ENCODE measurements at places on chromosomes 7 and 10. TPM values are rescaled to one million over a fixed set of nuclear protein-coding genes. Genes with fewer than 3 reads are reported as not detected.

- DNase-seq, result peak; percentile 86
- peak overlapping the region; percentile 48 for H3K27ac ChIP-seq
- H3K4me3 ChIP-seq, result no peak overlapping the region
- H3K27me3 ChIP-seq, result no peaks in the 10 kb centered on the region
Measured at GRCh38 chr7:28301148-28301641, 111.1 kb upstream of the CREB5 start.

Gene PHYHIPL
- total RNA-seq, result 0.31 TPM

DNA sequence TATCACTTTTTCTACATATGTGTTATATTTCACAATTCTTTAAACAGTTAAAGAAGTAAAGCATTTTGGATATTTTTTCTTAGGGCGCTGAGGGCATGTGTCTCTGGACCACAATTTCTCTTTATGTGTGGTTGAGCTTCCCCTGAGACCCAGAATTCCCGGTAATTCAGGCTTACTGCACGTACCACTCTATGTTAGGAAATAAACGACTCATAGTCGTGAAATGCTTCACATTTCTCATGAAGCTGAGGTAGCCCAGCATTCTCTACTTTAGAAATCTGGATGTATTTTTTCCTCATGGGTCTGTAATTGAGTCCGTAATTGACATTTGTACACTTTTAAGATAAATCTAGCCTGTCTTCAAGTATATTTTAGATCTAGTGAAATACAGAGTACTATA is 170.6 kb downstream of the FZD1 start:
- H3K27me3 ChIP-seq, result no peaks in the 10 kb centered on the region
- no peak overlapping the region for H3K27ac ChIP-seq
- H3K36me3 ChIP-seq, result no peaks in the 10 kb centered on the region
- no peak overlapping the region for H3K4me3 ChIP-seq

GRCh38 chr7:87038993-87039690 is 20.3 kb downstream of the ELAPOR2 start:
- H3K27me3 ChIP-seq, result no peaks in the 10 kb centered on the region
- H3K4me1 ChIP-seq, result no peaks in the 10 kb centered on the region
- DNase-seq, result no peak
- peak overlapping the region; percentile 19 for H3K4me3 ChIP-seq
- no peak overlapping the region for H3K27ac ChIP-seq

Gene CCL24
- 0.13 TPM for total RNA-seq

GRCh38 chr10:129716211-129716681 is 247.8 kb downstream of the EBF3 start:
- peaks cover 11% of the 10 kb centered on the region for H3K4me1 ChIP-seq
- DNase-seq, result no peak
- no peaks in the 10 kb centered on the region for H3K27me3 ChIP-seq
- no peak overlapping the region for H3K27ac ChIP-seq
- H3K4me3 ChIP-seq, result no peak overlapping the region

- H3K27me3 ChIP-seq, result peaks cover 2% of the 10 kb centered on the region
- no peak overlapping the region for H3K4me3 ChIP-seq
- DNase-seq, result no peak
- no peaks in the 10 kb centered on the region for H3K36me3 ChIP-seq
Measured at GRCh38 chr10:7421526-7421925, 10.7 kb upstream of the SFMBT2 start.

DNA sequence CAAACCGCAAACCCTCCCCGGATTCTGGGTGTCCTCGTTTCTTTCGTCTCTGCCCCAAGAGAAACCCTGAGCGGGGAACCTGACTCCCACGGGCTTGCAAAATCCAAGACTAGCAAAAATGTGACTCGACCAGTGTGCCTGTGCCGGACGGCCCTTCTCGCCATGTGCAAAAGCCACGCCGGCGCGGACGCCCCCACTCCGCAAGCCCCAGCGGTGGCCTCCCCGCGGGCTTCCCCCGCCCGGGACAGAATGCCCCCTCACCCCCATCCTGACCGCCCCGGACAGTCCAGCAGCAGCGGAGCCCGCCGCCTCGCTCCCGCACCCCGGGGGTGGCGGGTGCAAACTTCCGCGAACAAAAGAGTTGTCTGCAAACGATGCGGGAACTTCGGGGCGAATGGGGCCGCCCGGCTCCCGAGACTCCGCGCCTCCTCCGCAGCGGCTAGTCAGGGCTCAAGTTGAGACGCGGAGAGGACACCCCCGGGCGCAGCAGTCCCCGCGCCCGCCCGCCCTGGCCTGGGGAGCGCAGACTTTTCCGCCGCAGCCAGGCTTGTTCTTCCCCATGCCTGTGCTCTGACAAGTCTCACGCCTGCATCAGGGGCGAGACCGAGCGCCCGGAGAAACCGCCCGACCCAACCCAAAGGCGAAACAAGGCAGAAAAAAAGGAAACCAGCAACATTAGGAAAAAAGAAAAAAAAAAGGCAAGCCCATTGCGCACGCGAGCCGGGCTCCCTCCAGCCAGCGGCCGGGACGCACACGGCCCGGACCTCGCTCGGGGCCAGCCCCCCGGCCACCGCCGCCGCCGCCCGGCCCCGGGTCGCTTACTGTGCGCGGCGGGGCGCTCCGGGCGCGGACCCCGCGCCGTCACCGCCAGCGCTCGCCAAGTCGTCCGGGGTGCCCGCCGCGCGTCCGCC is 732 bp downstream of the FAM53B start:
- H3K36me3 ChIP-seq, result peaks cover 2% of the 10 kb centered on the region
- peak overlapping the region; percentile 86 for H3K27ac ChIP-seq
- no peaks in the 10 kb centered on the region for H3K27me3 ChIP-seq
- peaks cover 42% of the 10 kb centered on the region for H3K4me1 ChIP-seq

Gene MOGAT3
- total RNA-seq, result not detected

DNA sequence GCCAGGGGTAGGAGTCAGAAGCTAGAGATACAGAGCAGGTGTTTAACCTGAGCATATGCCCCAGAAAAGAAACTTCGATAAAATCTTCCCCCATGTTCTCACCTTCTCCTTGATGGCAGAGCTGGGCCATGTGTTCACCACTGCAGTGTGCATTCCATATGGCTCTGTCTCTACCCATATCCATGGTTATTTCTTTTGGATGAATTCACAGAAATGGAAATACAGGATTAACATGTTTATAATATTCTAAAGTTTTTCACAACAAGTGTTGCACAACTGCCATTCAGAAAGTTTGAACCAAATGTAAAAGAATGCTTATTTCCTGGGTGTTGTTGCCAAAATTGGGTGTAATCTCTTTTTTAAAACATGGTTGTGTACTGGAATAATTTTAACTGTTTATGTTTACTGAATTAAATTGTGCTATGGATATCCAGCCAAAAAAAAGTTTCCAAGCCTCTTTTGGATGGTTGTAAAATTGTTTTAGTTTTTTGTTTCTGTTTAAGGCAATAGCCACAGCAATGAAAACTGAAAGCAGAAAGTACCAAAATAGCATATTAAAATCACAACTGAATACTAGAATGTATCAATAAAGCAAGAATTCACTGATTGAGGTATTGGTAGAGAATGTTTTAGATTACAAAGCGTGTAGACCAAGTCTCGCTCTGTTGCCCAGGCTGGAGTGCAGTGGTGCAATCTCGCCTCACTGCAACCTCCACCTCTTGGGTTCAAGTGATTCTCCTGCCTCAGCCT is 19.9 kb upstream of the CCNY start:
- H3K27ac ChIP-seq, result no peak overlapping the region
- H3K27me3 ChIP-seq, result no peaks in the 10 kb centered on the region
- no peak overlapping the region for H3K4me3 ChIP-seq
- H3K4me1 ChIP-seq, result no peaks in the 10 kb centered on the region
- H3K36me3 ChIP-seq, result peaks cover 11% of the 10 kb centered on the region

Gene TEX47
- not detected for total RNA-seq

- peaks cover 3% of the 10 kb centered on the region for H3K27me3 ChIP-seq
- DNase-seq, result no peak
- H3K4me3 ChIP-seq, result no peak overlapping the region
Measured at GRCh38 chr7:22487978-22488642, 11.9 kb downstream of the STEAP1B start.

DNA sequence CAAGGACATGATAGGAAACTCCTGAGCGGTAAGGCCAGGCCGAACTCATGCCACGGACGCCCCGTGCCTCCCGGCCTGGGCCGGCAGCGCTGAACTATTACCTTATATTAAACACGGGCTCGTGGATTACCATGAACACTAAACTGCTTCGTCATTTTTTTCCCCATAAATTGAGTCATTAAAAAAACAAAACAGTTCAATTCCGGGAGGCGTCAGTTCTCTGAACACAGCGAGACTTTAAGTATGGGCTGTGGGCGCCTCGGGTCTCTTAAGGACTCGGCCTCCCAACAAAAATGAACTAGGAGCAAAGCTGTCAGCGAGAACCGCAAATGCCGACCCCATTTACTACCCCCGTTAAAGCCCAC is 519 bp downstream of the PITRM1 start:
- H3K4me1 ChIP-seq, result peaks cover 24% of the 10 kb centered on the region
- no peaks in the 10 kb centered on the region for H3K27me3 ChIP-seq
- peak overlapping the region; percentile 75 for H3K4me3 ChIP-seq
- no peak for DNase-seq
- H3K36me3 ChIP-seq, result peaks cover 26% of the 10 kb centered on the region

Gene KCNMA1
- 18.2 TPM for total RNA-seq

DNA sequence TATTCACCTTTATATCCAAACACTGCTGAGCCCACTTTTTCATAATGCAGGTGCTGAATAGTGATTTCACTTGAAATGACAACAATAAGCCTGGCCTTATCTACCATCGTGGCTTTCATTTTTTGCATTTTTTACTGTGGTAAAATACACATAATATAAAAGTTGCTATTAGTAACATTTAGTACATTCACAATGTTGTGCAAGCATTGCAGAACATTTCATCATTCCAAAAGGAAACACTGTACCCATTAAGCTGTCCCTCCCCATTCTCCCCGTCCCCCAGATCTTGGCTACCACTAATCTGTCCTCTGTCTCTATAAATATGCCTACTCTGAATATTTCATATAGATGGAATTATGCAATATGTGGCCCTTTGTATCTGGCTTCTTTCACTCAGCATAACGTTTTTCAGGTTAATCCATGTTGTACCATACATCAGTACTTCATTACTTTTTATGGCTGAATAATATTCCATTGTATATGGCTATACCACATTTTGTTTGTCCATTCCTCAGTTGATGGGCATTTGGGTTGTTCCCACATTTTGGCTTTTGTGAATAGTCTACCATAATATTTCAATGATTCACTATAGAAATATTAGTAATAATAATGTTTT is 68.5 kb upstream of the ARID5B start:
- peaks cover 16% of the 10 kb centered on the region for H3K4me1 ChIP-seq
- H3K27me3 ChIP-seq, result no peaks in the 10 kb centered on the region
- no peak overlapping the region for H3K4me3 ChIP-seq
- DNase-seq, result no peak
- no peaks in the 10 kb centered on the region for H3K36me3 ChIP-seq

Gene PRLHR
- not detected for total RNA-seq

Gene INTS1
- 16.7 TPM for total RNA-seq

- peaks cover 3% of the 10 kb centered on the region for H3K4me1 ChIP-seq
- H3K36me3 ChIP-seq, result no peaks in the 10 kb centered on the region
- H3K27me3 ChIP-seq, result no peaks in the 10 kb centered on the region
- no peak overlapping the region for H3K4me3 ChIP-seq
Measured at GRCh38 chr7:33883671-33883965, 21.7 kb upstream of the BMPER start.

Gene FAM241B
- 0.18 TPM for total RNA-seq

GRCh38 chr10:60236869-60237524 is 152.7 kb downstream of the ANK3 start:
- no peak overlapping the region for H3K4me3 ChIP-seq
- no peaks in the 10 kb centered on the region for H3K4me1 ChIP-seq
- no peaks in the 10 kb centered on the region for H3K36me3 ChIP-seq
- no peaks in the 10 kb centered on the region for H3K27me3 ChIP-seq

GRCh38 chr10:97781618-97782331 is 10.0 kb upstream of the SFRP5 start:
- H3K27ac ChIP-seq, result peak overlapping the region; percentile 20
- no peak for DNase-seq
- H3K27me3 ChIP-seq, result peaks cover 6% of the 10 kb centered on the region
- no peak overlapping the region for H3K4me3 ChIP-seq
- no peaks in the 10 kb centered on the region for H3K36me3 ChIP-seq
- H3K4me1 ChIP-seq, result peaks cover 23% of the 10 kb centered on the region

DNA sequence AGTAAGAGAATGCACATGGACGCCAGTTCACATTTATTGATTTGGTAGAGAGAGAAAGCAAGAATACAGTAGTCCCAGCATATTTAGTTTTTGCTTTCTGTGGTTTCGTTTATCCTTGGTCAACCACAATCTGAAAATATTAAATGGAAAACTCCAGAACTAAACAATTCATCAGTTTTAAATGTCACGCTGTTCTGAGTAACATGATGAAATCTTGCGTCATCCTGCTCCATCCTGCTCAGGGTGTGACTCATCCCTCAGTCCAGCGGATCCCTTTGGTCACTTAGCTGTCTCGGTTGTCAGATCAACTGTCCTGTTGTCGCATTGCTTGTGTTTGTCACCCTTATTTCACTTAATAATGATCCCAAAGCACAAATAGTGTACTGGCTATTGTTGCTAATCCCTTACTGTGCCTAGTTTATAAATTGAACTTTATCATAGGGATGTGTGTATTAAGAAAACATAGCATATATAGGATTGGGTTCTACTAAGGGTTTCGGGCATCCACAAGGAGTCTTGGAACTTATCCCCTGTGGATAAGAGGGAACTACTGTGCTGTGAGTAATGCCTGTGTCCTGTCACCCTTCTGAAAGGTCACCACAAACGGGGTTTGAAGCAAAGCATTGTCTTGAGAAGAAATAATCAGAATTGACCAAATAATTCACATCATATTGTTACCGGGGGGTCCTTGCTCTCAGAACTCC is 73.6 kb downstream of the OTUD1 start:
- no peaks in the 10 kb centered on the region for H3K36me3 ChIP-seq
- no peaks in the 10 kb centered on the region for H3K4me1 ChIP-seq
- no peaks in the 10 kb centered on the region for H3K27me3 ChIP-seq
- no peak for DNase-seq
- H3K27ac ChIP-seq, result no peak overlapping the region
- no peak overlapping the region for H3K4me3 ChIP-seq

Gene FGFR2
- 2.1 TPM for total RNA-seq

DNA sequence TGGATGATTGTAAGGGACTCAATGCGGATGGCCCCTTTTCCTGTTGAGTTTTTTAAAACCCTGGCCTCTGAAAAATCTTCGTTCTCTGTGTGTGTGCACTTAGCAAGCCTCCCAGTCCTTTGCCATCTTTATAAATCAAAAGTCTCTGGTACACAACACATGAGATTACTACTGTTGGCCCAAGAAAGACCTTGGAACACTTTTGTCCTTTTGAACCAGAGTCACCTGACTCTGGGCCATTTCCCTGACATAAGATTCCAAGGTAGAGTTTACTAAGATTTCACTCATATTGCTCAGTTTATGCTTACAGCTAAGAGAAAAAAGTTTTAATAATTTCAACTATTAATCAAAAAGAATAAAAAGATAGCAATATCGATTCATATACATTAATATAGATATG is 64.7 kb upstream of the IFRD1 start:
- no peak overlapping the region for H3K4me3 ChIP-seq
- no peak for DNase-seq
- no peaks in the 10 kb centered on the region for H3K36me3 ChIP-seq
- no peaks in the 10 kb centered on the region for H3K27me3 ChIP-seq
- H3K4me1 ChIP-seq, result no peaks in the 10 kb centered on the region

- H3K27me3 ChIP-seq, result no peaks in the 10 kb centered on the region
- H3K4me3 ChIP-seq, result no peak overlapping the region
- no peaks in the 10 kb centered on the region for H3K4me1 ChIP-seq
- H3K27ac ChIP-seq, result no peak overlapping the region
- no peak for DNase-seq
- H3K36me3 ChIP-seq, result no peaks in the 10 kb centered on the region
Measured at GRCh38 chr7:112272921-112273561, 66.5 kb downstream of the ZNF277 start.

Measured in muscle of leg (tissue), 16 donors.